GM12892 (cell line): ENCODE measurements at places on chromosomes 13 and 19.

DNA sequence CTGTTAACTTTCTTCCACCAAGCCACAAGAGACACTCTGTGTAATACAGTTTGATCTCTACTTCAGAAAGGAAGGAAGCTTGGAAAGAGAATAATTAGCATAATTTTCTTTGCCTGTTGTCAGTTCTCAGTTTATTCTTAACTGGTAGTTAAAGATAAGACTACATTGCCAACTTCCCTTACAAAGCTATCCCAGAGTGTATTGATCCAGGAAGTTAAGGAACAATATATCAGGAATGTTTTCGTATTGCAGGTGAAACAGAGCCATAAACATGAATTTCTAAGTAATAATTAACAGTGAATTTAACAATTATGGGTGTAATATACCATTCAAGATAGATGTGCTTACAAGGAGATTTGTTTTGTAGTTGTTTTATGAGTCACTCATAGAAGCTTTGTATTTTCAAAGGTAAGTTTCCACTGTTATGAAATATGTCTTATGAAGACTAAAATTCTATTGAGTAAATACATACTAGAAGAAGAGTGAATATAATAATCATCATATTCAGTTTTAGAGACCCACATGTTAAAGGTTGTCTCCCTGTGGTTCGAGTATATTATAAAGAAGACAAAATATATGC, 88.4 kb upstream of the KLF5 start:
- DNase-seq, result no peak

DNA sequence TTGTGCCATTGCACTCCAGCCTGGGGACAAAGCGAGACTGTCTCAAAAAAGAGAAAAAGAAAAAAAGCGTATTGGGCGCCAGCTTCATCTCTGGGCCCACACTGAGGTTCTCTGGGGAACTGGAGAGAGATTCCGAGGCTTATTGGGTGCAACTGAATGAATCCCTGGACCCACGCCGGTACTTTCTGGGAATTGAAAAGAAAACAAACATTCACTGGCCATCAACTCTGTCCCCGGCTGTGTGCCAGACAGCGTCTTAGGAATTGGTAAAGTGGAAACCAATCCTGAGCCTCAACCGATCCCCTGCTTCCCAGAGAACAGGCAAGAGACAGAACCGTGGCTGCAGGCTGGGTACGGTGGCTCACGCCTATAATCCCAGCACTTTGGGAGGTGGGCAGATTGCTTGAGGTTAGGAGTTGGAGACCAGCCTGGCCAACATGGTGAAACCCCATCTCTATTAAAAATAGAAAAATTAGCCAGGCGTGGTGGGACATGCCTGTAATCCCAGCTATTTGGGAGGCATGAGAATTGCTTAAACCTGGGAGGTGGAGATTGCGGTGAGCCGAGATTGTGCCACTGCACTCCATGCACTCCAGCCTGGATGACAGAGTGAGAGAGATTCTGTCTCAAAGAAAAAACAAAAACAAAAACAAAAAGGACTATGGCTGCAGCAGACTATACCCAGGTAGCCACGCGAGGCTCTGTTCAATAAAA, 8.6 kb downstream of the ANO8 start:
- no peak for DNase-seq

- DNase-seq, result no peak
These were observed 139.6 kb downstream of the STOML3 start for GRCh38 chr13:38850868-38851626.

DNA sequence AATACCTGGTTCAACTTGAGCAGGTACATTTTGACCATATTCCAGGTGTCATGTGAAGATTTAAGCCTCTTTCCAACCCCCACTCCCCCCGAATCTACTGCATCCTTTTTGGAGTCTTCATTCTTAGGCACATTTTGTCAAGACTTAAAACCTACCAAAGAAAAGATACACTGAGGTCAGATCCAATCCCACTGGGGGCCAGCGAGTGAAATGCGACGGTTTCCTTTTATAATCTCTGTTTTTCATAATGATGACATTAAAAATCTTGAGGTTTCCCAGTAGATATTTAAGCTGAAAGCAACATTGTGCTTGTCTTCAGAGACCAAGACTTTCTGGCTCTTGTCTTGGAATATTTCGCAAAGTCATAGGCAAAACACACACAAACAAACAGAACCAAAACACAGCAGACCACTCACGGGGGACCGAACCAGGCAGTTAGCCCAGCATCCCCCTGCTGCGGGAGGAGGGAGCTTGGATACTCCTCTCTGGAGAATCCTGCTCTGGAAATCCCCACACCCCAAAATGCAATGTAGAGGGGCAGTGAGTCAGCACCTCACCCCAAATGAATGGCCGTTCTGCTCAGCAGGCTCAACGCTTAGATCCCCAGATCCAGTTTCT, 506 bp upstream of the GAS6 start:
- no peak for DNase-seq

DNA sequence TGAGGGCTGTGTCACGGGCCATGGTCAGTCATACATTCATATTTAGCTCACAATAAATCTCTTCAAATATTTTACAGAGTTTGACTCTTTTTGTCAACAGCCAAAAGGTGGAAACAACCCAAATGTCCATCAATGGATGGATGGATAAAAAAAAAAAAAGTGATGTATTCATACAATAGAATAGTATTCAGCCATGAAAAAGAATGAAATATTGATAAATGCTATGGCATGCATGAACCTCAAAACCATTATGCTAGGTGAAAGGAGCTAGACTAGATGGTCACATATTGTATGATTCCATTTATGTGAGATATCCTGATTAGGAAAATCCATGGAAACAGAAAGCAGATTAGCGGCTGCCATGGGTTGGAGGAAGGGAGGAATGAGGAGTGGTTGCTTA, 16.2 kb downstream of the ADGRE2 start:
- no peak for DNase-seq

- no peak for DNase-seq
These were observed 14.2 kb downstream of the SIGLEC5 start for GRCh38 chr19:51615991-51616390.

GRCh38 chr19:10984166-10984735, 23.4 kb downstream of the SMARCA4 start:
- DNase-seq, result no peak

DNA sequence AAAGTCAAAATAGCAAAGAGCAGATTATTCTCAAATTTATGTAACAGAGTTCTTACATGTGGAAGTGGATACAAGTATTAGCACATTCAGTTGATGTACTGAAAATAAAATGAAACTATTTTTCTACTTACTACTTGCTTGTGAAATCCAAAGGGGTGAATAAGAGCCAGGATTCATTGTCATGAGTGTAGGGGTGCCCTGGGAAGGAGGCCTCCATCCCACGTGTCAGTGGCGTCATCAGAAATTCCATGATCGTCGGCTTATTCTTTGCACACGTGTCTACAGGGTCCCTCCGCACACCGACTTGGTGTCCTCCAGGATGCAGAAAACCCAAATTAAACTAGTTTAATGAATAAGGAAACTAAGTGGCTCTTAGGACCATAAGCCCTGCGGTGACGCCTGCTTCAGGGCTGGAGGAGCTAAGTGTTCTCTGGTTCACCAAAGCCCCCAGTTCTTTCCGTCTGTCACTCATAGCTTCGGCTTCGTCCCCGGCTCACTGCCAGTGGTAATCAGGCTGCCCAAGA, 55.5 kb downstream of the IRS2 start:
- DNase-seq, result no peak
